Panc1 (cell line): ENCODE measurements at places on chromosomes 4 and X. TPM values are rescaled to one million over a fixed set of nuclear protein-coding genes. Genes with fewer than 3 reads are reported as not detected.

DNA sequence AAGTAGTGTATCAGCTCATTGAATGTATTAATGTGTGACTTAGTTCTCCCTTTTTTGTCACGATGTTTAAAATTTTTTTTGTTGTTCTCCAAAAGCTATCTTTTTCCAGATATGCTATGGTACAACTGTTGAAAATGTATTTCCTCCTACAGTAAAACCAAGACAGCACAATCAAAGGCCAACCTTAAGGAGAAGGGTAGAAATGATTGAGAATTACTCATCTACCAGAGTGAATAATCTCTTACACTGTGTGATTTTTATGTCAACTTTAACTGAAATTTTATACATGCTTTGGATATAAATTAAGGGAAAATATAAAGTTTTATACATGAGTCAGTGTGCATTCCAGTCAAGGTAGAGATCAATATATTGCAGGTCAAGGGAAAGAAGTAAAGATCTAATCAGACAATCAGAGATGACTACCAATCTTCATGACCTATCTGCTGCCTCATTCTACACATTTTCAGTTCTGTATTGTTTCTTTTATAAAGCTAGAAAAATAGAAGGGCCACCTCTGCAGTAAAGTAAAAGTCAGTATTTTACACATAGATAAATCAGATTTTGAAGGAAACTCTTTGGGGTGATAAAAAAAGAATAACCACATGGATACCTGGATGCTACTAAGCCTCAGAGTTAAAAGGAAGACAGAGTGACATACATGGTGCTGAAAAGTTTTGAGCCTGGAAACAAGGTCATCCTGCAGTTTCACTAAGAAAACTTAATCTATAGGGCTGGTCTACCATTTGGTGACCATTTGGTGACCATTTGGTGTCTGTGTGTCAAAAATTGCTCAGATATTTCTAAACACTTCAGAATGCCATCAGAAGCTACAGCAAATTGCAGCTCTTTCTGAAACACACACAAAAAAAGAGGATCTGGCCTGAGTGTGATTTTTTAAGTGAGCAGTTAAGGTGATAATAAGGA is 1.6 kb downstream of the FAM13A start:
- no peak for DNase-seq
- peaks cover 4% of the 10 kb centered on the region; the same call in 1 of the 2 replicates for H3K4me1 ChIP-seq
- H3K4me3 ChIP-seq: no peak overlapping the region
- H3K27me3 ChIP-seq: no peaks in the 10 kb centered on the region
- H3K36me3 ChIP-seq: no peaks in the 10 kb centered on the region

DNA sequence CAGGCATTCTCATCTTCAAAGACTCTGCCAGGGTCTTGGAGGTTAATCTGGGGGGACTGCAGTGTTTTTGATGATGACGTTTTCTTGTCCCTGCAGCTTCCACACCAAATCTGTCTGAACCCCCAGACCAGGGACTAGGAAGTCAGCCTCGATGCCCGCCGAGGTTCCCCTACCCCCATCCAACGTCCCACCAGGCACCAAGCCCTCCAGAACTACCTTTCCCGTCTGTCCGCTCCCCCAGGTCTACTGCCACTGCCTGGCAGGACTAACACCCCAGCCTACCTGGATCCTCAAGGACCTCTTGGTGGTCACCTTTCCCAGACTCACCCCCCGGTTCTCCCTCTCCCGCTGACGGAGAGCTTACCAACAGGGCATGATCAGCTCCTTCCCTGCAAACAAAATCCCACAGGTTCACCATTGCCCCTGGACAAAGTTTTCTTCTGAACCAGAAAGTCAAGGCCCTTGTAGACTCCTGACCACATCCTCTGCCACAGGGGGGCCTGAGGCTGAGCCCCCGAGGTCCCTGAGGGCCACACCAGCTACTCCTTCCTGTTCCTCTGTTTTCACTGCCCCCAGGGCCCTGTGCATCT is 40.9 kb downstream of the HMX1 start:
- no peak overlapping the region for H3K27ac ChIP-seq
- no peak for DNase-seq
- no peaks in the 10 kb centered on the region for H3K4me1 ChIP-seq
- H3K4me3 ChIP-seq: no peak overlapping the region

DNA sequence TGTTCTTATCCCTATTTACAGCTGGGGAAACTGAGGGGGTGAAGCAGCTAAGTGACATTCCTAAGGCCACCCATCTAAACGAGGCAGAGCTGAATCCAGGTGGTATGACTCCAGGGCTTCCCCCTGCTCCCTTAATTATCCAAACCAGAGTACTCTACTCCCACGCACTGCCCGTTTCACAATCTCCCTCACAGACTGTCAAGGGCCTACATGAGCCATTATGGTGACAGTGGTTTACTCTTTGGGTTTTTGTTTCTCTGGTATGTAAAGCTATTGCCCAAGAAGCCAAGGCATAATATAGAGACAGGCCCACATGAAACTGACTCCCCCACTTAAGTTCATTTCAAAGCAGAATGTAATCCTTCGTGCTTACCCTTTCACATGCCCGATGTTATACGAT is 95.1 kb downstream of the NHS start:
- no peaks in the 10 kb centered on the region for H3K4me1 ChIP-seq
- DNase-seq: no peak
- no peaks in the 10 kb centered on the region for H3K36me3 ChIP-seq
- H3K4me3 ChIP-seq: no peak overlapping the region

The PCDH19 gene
- total RNA-seq: 0.08 TPM

The UGT2B15 gene
- 0.13 TPM for total RNA-seq

DNA sequence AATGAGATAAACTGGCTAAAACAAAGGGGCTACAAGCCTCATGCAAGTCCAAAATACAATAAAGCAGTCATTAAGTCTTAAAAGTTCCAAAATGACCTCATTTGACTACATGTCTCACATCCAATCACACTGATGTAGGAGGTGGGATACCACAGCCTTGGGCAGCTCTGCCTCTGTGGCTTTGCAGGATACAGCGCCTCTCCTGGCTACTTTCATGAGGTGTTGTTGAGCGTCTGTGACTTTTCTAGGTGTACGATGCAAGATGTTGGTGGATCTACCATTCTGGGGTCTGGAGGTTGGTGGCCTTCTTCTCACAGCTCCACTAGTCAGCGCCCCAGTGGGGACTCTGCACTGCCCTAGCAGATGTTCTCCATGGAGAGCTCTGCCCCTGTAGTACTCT is 944.9 kb downstream of the TECRL start:
- H3K4me3 ChIP-seq: no peak overlapping the region
- no peak overlapping the region for H3K27ac ChIP-seq
- no peak for DNase-seq
- no peaks in the 10 kb centered on the region for H3K4me1 ChIP-seq
- H3K36me3 ChIP-seq: no peaks in the 10 kb centered on the region

GRCh38 chrX:12820737-12821136 is 29.5 kb downstream of the PRPS2 start:
- no peaks in the 10 kb centered on the region for H3K4me1 ChIP-seq
- no peak overlapping the region for H3K27ac ChIP-seq
- DNase-seq: no peak
- H3K4me3 ChIP-seq: no peak overlapping the region
- no peaks in the 10 kb centered on the region; the same call in 1 of the 2 replicates for H3K36me3 ChIP-seq

DNA sequence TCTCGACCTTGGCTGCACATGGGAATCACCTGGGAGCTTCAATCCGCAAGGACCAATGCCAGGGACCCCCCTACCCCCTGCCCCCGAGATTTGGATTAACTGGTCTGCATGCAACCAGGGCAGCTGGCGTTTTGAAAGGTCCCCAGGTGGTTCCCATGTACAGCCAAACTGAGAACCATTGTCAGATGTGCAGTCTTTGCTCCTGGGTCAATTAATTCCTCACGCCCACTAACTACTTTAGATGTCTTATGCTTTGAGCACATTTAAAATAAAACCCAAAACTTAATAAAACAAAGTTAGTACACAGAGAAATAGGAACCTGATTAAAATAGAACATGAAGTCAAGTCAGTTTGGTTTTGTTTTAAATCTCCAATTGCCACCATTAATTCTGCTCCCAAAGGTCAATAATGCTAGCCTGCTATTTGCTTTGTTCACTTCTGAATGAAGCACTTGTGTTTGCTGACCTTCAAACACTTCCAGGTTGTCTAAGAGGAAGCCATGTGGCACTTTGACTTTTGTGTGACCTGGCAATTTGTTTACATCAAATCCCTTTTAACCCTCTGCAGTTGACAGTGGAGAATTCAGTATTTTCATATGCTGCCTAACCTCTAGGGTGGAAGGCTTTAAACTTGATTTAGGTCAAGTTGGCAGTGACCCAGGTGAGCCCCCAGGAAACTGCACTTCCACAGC is 27.2 kb upstream of the TMSB4X start:
- no peaks in the 10 kb centered on the region for H3K27me3 ChIP-seq
- H3K27ac ChIP-seq: peak overlapping the region; percentile 80; the same call in 1 of the 2 replicates
- H3K4me1 ChIP-seq: peaks cover 3% of the 10 kb centered on the region
- no peaks in the 10 kb centered on the region for H3K36me3 ChIP-seq
- DNase-seq: no peak
- no peak overlapping the region for H3K4me3 ChIP-seq
